ENCODE measurements at places on chromosomes 5 and 9. TPM values are rescaled to one million over a fixed set of nuclear protein-coding genes. Genes with fewer than 3 reads are reported as not detected.
A peak's percentile ranks its signal among the peaks of the same experiment; 100 is the strongest.

Gene ADRB2
- total RNA-seq: 0.59 TPM

Gene TAF1L
- total RNA-seq: not detected

GRCh38 chr5:5341531-5342292, 80.8 kb upstream of the ICE1 start:
- peak; percentile 78 for DNase-seq

- DNase-seq: no peak
Observed at GRCh38 chr5:41751867-41752266, 118.4 kb downstream of the OXCT1 start.

- no peak for DNase-seq
Observed at GRCh38 chr5:133738271-133738670, 125.9 kb upstream of the FSTL4 start.

DNA sequence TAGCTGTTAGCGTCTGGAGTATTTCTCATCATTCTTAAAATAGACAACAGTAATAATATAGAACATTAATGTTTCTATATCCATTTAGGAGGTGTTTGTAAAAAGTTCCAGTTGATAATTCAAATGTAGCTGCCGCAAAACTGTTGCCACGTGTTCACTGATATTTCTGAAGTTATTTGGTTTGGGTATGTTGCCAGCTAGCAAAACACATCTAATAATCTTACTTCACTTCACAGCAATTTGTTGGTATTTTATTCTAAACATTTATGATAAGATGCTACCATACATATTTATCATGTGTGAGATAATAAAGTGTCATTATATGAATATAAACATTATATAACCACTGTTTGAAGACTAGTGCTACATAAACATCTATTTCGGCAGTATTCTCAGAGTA, 101.6 kb downstream of the CDH12 start:
- DNase-seq: no peak

DNA sequence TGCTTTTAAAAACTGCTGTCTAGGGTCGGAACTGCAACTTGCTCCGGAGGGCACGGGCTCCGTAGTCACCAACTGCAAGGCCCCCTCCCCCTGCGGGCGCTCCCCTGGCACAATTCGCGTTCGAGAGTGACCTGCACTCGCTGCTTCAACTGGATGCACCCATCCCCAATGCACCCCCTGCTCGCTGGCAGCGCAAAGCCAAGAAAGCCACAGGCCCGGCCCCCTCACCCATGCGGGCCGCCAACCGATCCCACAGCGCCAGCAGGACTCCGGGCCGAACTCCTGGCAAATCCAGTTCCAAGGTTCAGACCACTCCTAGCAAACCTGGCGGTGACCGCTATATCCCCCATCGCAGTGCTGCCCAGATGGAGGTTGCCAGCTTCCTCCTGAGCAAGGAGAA, 64.2 kb upstream of the GAS1 start:
- no peak for DNase-seq

GRCh38 chr9:84296146-84296843, 44.3 kb downstream of the SLC28A3 start:
- peak; percentile 44 for DNase-seq

DNA sequence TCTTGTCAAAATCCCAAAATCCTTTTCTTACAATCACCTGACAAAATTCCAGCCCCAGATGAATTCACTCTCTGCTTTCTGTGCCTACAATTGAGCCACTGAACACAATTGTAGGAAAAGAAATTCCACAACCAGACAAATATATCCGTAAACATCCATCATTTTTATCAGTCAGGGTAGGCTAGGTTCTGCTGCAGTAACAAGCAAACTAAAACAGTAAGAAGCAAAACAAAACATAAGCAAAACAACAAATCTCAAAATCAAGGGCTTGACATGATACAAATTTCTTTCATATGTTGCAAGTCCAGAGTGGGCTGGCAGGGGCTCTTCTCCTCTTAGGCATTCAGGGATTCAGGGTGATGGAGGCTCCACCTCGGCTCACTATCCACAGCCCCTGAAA, 114.2 kb upstream of the MAN2A1 start:
- no peak for DNase-seq

DNA sequence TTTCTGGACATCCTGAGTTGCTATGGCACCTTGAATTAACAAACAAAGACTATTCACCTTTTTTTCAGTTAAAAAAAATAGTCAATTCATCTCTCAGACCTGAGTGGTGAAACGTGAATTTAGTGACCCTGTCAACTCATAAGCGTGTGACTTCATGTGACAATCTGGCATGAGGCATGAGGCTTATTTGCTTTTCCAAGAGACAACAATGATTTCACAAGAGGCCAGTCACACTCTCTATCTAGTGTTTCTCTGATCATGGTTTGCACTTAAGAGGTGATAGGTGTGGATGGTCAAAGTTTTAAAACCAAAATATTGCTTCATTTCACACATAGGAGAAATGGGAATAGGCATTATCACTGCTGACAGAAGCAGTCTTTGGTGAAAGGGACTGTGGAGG, 559.6 kb upstream of the ACO1 start:
- DNase-seq: no peak

DNA sequence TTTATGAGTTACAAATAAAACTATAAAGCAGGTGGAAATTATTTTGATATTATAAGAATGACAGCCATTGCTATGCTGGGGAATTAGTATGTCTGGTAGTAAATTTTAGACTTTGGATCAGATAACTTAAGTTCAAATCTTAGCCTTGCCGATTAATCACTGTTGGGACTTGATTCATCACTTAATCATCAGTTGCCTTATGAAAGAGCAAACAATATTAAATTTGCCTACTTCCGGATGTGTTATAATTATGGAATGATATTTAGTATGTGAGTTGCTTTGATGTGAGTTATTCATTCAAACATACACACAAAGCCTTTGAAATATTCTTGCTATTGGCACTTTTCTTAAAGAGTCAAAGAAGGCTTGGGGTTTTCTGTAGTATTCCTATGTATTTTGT, 717.7 kb downstream of the BRINP1 start:
- DNase-seq: no peak

DNA sequence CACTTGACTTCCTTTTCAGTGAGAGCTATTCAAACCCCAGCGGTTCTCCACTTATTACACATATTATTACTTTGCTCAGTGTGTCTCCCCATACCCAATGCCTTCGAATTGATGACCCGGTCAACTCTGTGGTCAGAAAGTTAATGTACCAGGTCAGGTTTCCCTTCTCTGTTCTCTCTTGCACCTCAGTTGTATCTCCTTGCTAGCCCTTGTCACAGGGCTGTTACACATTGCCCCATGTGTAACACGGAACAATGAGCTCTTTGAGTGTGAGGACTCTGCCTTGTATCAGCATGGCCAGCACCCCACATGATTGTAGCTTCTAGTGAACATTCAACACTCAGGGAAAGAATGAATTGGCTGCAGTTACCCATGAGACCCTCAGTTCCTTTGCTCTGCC, 73.6 kb downstream of the DOCK2 start:
- DNase-seq: no peak

- no peak for DNase-seq
Observed at GRCh38 chr5:173099461-173099860, 43.3 kb downstream of the CREBRF start.

GRCh38 chr5:17402289-17403121, 95.5 kb upstream of the TAF11L2 start:
- DNase-seq: no peak

DNA sequence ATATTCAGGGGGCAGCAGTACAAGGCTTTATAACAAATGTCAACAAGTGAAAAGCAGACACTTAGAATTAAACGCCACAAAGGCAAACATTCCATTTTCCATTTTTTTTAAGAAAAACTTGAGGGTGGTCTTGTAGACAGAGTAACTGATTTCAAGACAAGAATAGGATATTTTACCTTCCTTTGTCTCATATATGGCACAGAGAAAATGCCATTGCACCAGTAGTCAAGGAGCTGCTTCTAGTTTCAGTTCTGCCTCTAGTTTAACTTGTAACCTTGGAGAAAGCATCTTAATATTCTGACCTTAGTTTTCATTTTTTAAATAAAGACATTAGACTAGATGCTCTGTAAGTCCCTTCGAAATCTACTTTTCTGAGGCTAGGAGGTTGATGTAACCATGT, 355.3 kb upstream of the KCNN2 start:
- DNase-seq: no peak

Gene PCDHAC1
- total RNA-seq: not detected

Gene PCDHGA10
- 0.78 TPM for total RNA-seq

Gene PHAX
- total RNA-seq: 43.0 TPM

Measured in RPMI7951 (cell line).